Thyroid gland (tissue), 4 donors: ENCODE measurements at places on chromosomes 12 and 14. TPM values are rescaled to one million over a fixed set of nuclear protein-coding genes. Genes with fewer than 3 reads are reported as not detected.

DNA sequence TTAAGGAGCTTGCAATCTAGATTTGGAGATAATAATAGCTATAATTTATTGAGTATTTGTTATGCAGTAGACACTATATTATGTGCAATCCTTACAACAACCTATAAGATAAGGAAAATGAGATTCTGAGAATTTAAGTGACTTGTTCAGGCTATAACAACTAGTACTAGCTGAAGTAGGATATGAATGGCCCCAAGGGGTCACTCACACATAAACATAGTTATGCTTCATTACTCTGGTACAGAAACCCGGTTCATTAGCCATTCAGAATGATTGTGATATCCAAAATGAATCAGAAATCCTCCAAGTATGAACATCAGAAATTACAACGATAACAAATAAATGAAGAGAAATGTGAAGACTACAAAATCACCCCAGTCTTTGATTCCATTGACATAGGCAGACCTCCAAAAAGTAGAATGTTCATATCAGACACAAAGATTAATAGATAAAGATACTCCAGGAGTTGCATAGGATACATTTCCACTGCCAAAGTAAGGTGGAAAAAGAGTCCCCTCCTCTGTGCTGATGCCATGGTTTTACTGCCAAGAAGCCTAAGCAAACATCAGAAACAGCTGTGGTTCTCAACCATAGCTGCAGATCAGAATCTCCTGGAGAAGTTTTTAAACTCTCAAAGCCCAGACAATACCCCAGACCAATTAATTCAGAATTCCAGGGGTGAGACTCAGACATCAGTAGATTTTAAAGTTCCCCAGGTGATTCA lies 8.6 kb upstream of the NID2 start:
- DNase-seq: no peak

- DNase-seq: peak; percentile 18
These were observed 346 bp downstream of the SLC7A8 start for GRCh38 chr14:23183158-23183470.

DNA sequence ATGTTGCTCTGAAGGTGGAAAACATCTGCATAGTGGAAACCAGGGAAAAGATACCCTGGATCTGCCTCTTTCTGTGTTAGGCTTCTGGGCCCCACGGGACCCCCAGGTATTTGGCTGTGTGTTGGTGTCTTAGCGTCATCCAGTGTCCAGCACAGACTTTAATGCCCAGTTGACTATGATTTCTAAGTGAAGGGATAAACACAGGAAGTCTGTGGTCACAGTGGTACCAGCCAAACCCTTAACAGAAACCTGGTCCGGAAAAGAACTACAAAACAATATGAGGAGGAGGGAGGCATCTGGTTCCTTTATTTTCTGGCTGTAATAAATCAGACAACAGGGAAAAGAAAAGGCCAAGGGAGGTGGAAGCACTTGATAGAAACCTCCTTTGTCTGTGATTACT lies 56.4 kb downstream of the CMKLR1 start:
- DNase-seq: no peak

DNA sequence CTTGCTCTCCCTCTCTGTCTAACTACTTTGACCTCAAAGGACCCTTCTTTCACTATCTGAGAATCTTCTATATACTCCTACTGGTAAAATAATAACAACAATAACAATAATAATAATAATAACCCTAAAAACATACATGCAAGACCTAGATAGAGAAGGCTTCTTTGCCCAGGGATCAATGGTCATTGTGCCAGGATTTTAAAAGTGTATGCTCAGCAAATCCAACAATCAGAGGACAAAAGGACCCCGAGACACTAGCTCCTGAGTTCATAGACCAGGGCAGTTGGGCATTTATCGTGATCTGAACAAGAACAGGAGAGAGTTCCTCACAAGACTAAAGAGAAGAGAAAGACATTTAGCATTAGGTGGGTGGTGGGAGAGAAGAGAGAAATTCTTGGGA lies 358.5 kb downstream of the DAD1 start:
- DNase-seq: no peak

- DNase-seq: no peak
These were observed 18.9 kb upstream of the ANKRD33 start for GRCh38 chr12:51868821-51869495.

GRCh38 chr12:89517720-89518119 lies 6.9 kb downstream of the GALNT4 start:
- DNase-seq: no peak

- DNase-seq: no peak
These were observed 71.6 kb downstream of the PDE6H start for GRCh38 chr12:15044471-15044870.

- no peak for DNase-seq
These were observed 197.7 kb upstream of the STXBP6 start for GRCh38 chr14:25247609-25248008.

DNA sequence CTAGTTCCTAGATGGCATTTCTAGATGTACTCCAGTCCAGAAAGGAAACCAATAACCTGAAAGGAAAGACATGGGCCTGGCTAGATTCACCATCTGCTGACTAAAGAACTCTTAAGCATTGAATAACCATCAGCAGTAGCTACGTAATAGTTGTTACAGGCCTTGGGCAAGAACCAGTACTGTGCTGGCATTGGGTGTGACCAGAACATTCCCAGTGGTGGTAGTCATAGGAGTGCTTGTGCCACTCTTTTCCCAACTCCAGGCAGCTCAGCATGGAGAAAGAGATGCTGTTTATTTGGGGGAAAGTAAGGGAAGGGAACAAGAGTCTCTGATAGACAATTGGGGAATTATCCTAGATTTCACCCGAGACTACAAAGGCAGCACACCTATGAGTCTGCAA lies 333.3 kb downstream of the SLC16A7 start:
- no peak for DNase-seq

- no peak for DNase-seq
These were observed 38.2 kb upstream of the CLIP1 start for GRCh38 chr12:122460641-122461040.

DNA sequence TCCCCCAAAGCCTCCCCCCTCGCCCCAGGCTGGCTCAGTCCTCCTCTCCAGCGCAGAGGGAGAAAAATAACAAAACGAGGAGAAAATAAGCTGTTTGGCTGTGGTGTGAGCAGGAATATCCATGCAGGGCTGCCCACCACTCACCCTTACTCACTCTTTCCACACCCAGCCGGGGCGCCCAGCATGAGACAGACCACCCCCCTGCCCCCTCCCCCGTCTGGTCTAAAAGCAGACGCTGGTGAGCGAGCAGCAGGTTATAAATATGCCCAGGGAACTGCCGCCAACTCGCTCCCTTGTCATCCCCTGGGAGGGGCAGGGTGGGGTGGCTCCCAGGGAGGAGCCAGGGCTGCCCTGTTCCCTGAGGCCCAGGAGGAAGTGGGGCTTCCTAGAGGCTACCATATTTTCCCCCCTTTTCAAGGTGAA lies 7.4 kb downstream of the WNT1 start:
- DNase-seq: no peak

DNA sequence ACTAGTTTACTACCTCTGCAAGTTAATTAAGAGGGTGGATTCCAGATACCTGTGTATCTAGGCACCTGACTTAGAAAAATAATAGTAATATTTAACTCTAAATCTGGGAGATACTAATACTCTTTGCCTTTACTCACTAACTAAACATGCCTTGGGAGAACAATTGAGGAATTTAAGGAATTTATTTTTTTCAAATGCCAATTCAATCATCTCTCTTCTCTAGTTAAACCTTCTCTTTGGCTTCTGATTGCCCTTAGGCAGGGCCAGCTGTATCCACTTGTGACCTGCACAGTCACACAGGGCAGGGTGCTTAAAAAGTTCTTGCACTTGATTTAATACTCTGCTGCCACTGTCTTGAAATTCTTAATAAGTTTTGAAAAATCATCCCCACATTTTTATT lies 142.4 kb downstream of the PLCZ1 start:
- peak; percentile 13 for DNase-seq

DNA sequence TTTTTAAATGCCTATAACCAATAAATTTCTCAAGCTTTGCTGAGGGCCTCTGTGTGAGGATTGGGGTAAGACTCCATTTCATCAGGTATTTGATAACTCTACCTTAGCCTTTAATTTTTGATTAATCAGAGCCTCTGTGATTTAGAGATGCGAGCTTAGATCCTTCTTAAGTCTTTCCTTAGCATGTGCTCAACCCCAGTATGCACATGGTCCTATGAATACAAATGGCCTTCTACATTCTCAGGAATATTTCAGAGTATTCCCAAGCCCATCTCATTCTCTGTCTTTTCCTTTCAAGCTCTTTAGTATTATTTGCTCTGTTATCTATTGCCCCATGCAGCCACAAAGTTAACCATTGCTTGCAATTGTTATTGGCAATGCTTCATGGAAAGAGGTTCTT lies 1407.7 kb downstream of the LRFN5 start:
- DNase-seq: no peak

DNA sequence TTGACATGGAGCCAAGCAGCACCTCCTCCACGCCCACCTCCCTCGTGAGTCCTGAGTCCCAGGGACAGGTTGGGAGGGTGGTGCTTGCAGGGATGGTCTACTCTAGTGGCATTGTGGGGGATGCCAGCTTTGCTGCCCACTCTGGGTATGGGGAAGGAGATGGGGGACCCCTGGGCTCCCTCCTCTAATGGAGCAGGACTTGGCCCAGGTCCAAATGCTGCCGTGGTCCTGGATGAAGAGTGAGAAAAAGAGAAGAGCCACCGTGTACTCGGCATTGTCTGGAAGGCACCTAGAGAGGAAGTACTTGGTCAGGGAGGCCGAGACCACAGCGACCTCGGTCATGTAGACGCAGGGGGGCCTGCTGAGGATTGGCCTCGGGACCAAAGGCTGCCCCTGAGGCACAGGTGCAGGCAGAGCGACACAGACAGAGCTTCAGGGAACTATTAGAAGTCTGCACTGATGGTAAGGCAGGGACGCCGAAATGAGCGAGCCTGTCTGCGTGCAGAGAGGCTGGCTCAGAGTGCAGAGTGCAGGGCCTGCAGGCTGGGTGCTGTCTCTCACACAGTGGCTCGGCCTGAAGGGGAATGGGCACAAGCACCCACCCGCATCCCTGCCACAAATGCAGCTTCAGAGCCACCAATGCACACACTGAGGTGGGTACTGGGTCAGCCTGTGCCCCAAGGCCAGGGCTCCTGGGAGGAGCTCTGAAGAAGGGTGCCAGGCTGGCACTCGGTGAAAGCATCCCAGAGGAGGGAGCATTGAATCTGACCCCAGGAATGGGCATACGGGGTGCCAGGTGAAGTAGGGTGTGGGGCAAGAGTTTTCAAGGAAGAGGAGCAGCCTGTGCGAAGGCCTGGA lies 17.4 kb downstream of the NGB start:
- DNase-seq: no peak

- no peak for DNase-seq
These were observed 23.0 kb downstream of the DIO3 start for GRCh38 chr14:101584055-101584859.

DNA sequence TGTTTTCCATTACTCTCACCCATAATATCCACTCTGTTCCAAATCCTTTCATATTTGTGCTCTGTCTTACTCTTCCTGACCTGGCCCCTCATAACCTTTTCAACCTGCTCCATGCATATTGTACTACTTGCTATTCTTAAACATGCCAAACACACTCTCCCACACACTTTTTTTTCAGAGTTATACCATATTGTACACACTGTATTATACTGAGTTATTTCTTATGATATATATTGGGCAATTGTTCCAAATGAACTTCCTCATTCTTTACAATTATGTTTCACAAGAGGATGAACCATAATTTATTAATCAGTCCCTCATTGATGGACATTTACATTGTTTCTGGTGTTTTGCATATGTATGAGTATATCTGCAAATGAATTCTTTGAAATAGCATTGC lies 18.5 kb downstream of the ATL1 start:
- DNase-seq: no peak

DNA sequence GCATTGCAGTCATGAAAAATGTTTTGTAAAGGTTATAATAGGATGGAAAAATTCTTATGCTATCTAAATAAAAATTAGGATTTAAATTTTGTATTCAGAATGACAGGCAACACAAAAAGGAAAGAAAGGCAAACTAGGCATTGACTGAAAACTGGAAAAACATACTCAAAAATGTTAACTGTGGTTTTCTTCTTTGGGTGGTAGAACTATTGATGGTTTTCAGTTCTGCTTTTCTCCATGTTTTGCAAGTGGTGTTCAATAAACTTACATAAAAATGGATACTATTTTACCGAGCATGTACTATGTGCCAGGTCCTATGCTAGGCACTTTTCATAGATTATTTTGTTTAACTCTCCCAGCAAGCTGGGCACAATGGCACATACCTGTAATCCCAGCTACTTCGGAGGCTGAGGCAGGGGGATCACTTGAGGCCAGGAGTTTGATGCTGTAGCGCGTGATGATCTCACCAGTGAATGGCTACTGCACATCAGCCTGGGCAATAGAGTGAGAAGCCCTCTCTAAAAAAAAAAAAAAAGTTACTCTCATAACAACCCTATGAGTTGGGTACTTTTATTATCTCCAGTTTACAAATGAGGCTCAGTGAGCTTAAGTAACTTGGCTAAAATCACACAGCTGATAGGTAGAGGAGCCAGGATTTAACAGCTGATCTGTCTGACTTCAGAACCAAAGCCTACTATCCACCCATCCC lies 26.3 kb upstream of the TCP11L2 start:
- no peak for DNase-seq

DNA sequence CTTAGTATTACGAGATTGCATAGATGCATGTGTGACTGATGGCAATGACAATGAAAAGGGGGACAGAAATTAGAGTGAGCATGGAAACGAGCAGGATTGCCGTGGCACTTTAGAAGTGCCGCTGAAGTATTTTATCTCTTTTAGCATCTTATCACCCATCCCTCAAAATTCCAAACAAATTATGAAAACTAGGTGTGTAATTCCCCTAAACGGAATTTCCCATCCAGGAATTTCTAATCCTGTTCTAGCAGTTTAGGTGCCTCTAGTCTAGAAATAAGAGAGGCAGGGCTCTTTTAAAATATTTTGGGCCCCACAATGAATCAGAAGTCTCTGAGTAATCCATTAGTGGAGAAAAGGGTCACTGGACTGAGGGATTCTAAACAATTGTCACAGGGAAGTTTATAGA lies 947 bp downstream of the TMEM52B start:
- no peak for DNase-seq

DNA sequence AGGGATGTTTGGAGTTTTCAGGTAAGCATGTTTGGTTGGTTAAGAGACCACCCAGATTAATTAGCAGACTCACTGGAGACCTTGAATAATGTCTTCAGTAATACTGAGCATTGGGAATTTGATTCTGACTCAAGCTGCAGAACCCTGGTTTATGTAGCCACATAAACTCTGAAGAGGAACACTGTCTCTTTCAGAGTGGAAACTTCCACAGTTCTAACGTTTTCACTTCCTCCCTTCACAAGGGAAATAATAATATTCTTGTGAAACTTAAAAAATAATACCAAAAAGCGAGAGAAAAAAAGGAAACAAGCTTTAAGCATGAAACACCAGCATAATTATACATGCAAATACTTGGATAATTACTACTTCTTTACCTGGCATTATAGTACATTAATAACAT lies 40.0 kb upstream of the ST8SIA1 start:
- DNase-seq: no peak

The ESPL1 gene
- 0.89 TPM for total RNA-seq

The MYO1H gene
- 0.88 TPM for total RNA-seq

The VDR gene
- total RNA-seq: 3.5 TPM

The WNT5B gene
- total RNA-seq: 0.96 TPM

The SERPINA1 gene
- total RNA-seq: 25.4 TPM

The C12orf60 gene
- 0.78 TPM for total RNA-seq

The IL22 gene
- total RNA-seq: not detected

The BEGAIN gene
- 0.22 TPM for total RNA-seq

The LHX5 gene
- not detected for total RNA-seq

The PPP4R4 gene
- total RNA-seq: 1.2 TPM

The PTPRQ gene
- total RNA-seq: 8.8 TPM

The GPRC5D gene
- not detected for total RNA-seq

The FGF23 gene
- not detected for total RNA-seq

The RDH16 gene
- total RNA-seq: 0.22 TPM

The SYNDIG1L gene
- not detected for total RNA-seq

The NINJ2 gene
- total RNA-seq: 7.2 TPM

The BIN2 gene
- total RNA-seq: 1.3 TPM
